ENCODE measurements at places on chromosomes 6 and 20.
A peak's percentile ranks its signal among the peaks of the same experiment; 100 is the strongest.

DNA sequence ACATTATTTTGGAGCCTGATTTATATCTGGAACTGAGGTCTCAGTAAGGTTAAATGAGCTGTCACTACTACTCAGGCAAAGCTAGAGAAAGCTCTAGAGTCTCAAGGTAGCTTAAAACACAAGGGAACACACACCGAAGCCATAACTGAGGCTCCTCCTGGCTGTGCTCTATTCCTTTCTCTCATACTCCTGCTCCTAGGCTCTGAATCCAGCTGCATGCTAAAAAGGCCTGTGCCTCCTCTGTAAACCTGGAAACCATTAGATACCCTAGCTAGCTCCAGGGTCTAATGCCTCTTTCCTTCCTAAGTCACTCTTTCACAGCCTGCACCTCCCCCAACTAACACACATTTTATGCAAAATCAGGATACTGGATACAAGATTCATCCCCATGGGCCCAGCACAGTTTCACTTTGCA lies 17.1 kb downstream of the RIPOR2 start:
- peak; percentile 47 for DNase-seq

DNA sequence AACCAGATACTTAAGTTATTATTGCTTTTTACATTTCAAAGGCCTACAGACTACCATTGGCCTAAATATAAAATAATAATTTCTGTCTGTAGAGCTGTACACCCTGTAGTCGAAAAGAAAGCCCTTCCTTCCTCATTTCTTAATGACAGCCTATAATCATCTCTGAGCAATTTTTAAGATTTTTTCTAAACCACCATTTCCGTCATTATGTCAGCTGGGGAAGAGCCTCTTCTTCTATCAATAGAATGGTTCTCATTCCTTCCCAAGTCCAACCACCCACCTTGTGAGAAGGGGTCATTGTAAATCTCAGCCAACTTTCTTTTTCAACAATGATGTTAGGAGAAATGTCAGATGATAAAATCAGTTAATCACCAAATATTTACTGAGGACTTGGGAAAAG lies 91.8 kb downstream of the PLEKHG1 start:
- no peak for DNase-seq

GRCh38 chr6:125509477-125509876 lies 207.7 kb upstream of the HDDC2 start:
- no peak for DNase-seq

- no peak for DNase-seq
Measured at GRCh38 chr6:153167061-153167891, 36.2 kb upstream of the RGS17 start.

- DNase-seq = no peak
Measured at GRCh38 chr20:39021748-39022147, 59.6 kb downstream of the DHX35 start.

DNA sequence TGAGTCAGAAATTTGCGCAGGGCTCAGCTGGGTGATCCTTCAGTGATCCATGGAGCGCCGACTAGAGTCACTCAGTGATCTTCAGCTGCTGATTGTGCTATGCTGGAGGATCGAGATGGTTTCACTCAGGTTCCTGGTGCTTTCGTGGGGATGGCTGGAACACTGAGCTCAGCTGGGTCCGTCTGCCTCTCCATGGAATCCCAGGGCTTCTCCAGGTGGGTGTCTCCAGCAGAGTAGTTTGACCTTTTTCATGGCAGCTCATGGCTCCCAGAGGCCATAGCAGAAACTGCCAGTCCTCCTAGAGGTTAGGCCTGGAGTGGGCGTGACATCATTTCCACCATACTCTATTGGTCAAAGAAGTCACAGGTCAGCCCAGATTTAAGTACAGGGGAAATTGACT lies 88.8 kb upstream of the SIRPA start:
- no peak for DNase-seq

- peak; percentile 57 for DNase-seq
Measured at GRCh38 chr6:136593748-136594490, 43.7 kb upstream of the MAP7 start.

GRCh38 chr6:41040940-41041536 lies 1.2 kb upstream of the TSPO2 start:
- no peak for DNase-seq

DNA sequence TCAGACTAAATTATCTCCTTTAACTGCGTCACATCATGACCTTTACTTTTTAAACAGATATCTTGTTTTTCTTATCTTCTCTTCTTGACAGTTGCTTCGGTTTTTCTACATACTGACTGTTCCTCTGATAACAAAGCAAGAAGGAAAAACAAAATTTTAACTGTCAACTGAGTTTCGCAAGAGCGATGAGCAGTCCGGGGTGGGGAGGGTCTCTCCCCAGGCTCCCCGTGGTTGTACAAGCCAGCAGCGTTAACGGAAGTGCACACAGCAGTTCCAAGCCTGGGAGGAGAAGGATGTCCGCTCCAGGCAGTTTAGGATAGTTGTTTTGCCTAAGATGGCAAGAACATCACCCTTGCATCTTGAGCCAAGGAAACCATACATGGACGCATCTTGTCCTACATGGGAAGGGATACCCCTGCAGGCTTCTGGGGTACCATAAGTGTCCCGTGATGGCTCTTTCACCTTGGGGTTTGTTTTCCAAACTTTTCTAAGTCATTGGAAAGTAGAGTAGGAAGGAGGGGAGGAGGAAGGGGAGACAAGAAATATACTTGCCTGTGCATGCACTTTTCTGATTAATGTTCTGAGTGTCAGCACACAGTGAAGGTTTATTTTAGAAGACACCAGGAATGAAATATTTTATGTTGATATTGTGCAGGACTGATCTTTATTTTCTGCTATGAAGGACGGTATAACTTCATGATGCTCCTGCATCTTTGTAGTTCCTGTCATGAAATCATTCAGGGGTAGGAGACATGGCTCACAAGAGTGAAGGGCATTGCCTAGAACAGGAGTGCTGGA lies 20.8 kb downstream of the SLC24A3 start:
- DNase-seq = no peak

DNA sequence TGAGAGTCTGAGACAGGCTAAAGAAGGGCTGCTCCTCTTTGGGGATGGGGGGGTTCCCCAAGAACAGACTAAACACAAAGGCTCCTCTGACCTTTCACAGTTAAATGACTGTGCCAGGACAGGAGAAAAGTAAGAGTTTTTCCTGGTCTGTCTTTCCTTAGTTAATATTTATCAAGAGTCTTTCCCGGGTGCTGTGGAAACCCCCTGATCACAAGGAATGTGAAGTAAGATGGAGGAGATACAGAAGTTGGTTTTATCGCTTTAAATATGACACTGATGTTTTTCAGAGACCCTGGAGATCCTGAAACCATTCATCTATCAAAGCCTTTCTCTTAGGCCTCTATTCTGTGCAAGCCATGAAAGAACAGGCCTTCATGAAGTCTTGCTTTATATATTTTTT lies 105.8 kb downstream of the RNF144B start:
- DNase-seq = no peak

DNA sequence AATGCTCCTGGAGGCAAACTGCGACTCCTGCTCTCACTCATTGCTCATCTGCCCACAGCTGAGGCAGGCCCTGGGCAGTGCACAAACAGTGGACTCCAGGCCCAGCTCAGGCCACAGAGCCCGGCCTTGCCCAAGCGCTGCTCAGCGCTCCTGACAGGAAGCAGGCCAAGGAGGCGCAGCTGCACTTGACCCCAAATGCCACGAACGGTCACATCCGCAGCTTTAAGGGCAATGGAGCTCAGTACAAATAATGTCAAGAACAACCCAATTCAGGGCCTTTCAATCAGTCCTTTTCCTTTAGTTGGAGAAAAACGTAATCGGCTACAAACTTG lies 33.8 kb downstream of the RRBP1 start:
- no peak for DNase-seq

DNA sequence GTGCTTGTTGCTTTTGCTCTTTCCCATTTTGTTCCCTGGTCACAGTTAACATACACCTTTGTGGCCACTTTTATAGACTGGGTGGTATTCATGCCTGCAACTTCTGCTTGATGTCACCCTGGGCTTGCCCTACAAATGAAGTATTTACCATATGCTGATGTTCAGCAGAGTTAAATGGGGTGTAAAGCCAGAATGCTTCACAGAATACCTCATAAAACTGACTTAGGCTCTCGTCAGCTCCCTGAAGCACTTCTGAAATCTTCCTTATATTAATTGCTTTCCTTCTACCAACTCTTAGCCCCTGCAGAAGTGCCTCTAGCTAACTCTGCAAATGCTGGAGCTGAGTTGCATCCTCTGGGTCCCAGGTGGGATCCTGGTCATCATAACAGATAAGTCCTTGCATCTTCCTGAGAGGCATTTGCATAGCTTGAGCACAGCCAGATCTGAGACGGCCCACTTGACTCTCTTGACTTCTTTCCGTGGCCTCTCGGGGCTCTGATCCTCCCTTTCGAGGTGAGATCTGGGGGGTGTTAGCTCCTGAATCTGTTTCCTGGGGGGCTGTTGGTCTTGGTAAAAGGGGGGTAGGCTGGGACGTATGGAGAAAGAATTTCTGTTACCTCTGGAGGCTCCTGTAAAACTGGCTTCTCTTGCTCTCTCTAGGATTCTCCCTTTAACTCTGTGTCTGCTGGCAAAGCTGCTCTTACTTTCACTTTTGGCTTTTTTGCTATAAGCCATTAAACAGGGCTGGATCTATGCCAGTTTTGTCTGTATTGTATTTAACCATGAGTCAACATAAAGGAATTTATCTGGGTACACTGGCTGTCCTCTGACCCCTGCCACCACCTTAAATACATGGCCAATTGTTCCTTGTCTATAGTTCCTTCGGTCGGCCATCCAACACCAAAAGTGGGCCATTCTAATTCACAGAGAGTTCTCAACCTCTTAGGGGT lies 223.0 kb upstream of the SYNCRIP start:
- no peak for DNase-seq

DNA sequence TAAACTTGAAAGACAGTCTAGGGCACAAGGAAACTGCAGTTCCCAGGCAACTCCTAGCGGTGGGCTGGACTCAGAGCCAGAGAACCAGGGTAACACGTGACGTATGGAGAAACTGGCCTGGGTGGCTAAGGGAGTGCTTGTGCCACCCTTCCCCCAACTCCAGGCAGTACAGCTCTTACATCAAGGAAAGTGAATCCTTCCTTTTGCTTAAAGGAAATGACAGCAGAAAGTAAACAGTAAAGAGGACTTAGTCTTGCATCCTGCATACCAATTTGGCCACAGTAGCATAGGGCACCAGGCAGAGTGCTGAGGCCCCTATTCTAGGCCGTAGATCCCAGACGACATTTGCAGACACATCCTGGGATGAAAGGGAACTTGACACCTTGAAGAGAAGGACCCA lies 322.8 kb downstream of the CD109 start:
- DNase-seq = no peak

- DNase-seq = no peak
Measured at GRCh38 chr20:38316341-38316740, 12.4 kb downstream of the BPI start.

- DNase-seq = no peak
Measured at GRCh38 chr6:116542426-116542825, 3.1 kb downstream of the TRAPPC3L start.

GRCh38 chr6:53481323-53481722 lies 63.6 kb downstream of the GCLC start:
- DNase-seq = no peak

DNA sequence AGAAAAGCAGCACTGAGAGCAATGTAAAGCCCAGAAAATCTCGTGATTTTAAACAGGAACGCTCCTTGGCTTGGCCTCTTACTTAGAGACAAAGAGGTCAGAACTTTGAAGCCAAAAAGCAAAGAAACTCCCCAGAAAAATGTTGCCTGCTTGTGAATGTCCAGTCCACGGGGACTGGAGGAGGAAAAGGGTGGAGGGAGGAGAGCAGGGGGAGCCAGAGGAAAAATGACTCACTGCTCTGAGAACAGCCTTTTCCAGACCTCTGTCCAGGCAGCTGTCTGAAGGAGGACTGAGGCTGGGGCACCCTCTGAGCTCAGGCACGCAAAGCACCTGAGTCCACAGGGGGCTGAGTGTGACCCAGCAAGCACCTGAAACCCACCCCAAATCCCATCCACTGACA lies 64.7 kb downstream of the TRAM2 start:
- no peak for DNase-seq

DNA sequence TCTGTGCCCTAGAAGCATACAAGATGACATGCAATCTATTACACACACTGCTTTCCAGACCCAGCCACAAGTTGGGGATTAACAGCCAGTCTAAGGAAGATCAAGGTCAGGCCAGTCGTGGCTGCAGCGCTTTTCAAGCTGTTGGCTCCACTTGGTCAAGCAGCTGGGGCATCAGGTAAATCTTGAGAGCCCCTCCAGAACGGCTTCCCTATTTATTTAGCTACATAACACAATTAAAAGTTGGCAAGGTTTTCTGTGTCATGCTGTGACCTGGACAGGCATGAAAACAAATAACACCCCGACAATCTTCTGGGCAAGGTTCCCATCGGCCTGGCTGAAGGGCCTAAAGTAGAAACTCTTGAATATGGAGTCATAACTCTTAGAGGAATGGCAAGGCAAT lies 524.3 kb downstream of the PRKN start:
- no peak for DNase-seq

DNA sequence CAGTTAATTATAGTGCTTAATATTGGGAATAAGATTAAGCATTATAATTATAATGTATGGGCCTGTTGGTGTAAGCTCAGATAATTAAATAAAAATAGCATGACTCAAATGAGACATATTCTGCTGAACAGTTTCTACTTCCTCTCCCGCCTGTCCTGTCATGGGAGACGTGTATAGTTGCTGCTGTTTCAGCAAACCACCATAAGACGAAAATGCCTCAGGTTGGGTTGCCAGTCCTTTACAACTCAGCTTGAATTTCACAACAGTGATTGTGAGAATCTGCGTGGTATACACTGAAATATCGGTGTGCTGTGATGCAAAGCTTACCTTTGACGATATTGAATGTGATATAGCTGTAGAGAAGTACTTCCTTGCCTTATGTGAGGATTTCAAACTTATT lies 99.5 kb downstream of the POPDC3 start:
- DNase-seq = no peak

DNA sequence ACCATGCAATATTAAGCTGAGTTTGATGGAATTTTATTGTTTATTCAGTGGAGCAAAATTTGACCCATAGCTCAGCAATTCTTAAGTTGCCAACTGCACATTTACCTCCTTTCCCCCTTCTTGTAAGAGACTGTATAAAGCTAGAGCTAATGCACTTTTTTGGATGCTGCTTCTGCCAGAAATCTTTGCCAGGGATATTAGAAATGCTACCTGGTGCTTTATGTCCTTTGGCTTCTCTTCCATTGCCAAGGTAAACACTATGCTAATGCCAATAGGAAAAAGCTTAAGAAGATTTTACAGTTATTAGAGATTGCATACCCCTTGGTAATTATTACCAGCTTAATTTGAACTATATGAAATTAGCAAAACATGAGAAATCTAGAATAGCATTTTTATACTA lies 79.0 kb upstream of the OGFRL1 start:
- DNase-seq = no peak

DNA sequence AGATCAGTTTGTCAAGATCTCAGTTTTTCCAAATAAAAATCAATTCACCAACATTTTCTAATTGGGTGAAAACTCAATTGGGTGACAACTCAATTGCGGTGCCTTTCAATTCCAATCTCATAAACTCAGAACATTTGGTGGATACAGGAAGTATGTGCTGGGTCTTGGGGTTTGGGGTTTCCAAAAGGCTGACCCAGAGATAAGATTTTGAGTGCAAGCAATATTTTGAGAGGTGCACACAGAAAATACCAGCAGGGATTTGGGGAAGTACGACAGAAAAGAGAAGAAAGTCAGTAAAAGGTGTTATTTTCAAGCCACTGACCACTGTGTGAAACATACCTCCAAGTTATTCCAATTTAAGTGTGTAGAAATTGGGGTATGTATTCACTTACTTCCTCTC lies 258.0 kb downstream of the PHACTR1 start:
- no peak for DNase-seq
